ENCODE measurements at places on chromosomes 7 and 10. TPM values are rescaled to one million over a fixed set of nuclear protein-coding genes. Genes with fewer than 3 reads are reported as not detected.

DNA sequence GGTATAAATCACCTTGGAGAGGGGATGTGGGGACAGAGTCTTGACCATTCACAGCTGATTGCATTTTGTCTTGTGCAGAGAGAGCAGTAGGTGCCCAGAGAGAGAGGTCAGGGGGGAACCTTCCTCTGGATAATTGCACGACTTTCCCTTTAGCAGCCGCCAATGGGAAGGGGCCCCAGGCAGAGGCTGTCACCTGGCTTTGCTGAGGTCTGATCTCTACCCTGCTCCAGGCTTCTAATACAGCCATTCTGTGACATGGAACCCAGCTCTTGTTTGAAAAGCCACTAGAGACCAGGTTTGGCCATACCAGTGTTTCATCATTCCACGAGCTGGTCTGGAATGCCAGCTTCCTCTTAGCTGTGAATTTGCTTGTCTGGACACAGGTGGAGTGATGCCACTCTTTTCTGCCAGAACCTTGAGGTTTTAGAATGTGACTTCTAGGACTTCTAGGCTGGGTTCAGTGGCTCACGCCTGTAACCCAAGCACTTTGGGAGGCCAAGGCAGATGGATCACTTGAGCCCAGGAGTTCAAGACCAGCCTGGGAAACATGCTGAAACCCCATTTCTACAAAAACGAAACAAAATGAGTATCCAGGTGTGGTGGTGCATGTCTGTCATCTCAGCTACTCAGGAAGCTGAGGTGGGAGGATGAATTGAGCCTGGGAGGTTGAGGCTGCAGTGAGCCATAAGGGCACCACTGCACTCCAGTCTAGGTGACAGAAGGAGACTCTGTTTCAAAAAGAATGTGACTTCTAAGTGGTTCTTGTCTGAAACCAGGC lies 159.9 kb downstream of the CAMK1D start:
- H3K36me3 ChIP-seq: no peaks in the 10 kb centered on the region
- H3K27ac ChIP-seq: no peak overlapping the region
- H3K4me1 ChIP-seq: no peaks in the 10 kb centered on the region

The ZNF425 gene
- total RNA-seq: 2.6 TPM

The KCND2 gene
- total RNA-seq: not detected

The GBF1 gene
- 69.1 TPM for total RNA-seq

Measured in Caco-2 (cell line).